Skin of body (tissue), 3 donors: ENCODE measurements at places on chromosomes 11 and 22.

DNA sequence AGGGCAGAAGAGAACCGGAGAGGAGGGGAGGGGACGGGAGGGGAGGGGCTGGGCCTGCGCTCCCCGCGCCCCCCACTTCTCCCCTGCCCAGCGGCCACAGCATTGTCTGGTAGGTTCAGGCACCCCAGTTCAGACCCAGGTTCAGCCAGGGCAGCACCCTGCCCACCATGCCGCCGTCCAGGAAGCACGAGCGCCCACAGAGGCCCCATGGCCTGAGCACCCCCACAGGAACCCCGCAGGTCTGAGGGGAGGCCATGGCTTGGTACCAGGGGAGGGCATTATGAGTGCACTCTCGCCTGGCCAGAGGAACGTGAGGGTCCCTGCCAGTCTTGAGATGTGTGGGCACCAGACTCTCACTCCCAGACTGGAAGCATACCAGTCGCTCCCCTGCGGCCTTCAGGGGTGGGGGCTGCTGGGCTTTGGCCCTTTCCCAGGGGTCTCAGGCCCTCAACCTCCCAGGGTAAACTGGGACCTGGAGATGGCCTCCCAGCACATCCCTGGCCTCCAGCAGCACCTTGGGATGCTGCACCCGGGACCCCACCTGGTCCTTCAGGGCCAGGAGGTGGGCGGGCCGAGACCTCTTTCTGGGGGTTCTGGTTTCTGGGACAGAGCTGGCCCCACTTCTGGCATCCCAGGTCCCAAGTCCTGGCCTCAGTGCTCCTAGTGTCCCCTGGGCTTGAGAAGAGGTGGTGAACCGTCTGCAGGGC lies 597 bp upstream of the PLXNB2 start:
- no peak for DNase-seq

DNA sequence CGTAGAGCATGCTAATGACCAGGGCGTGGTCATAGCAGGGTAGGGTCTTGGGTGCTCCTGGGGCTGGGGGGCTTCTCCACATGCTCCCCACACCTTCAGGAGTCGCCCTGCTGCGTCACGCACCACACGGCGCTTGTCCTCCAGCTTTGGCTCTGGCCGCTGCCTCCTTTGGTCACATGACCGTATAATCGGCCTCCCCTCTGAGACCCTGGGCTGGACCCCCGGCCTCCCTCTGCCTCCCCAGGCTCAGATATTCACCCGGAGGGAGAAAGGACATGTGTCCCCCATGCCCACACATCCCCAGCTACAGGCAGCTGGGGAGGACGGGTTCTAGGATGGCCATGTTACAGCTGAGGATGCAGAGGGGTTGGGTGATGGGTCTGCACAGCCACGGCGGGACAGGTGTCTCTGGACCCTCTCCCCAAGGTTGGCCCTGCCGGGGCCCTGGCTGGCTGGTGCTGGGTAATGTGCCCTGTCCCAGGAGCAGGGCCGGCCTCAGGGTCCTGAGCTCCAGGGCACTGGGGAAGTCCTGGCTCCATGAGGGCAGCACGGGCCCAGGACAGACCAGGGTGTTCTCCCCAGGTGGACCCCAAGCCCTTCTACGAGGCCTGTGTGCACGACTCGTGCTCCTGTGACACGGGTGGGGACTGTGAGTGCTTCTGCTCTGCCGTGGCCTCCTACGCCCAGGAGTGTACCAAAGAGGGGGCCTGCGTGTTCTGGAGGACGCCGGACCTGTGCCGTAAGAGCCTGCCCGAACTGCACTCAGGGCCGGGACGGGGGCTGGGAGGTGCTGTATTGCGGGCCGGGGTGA lies 14.5 kb downstream of the MUC2 start:
- DNase-seq: no peak

- DNase-seq: no peak
Measured at GRCh38 chr11:66857234-66857926, 516 bp downstream of the LRFN4 start.

GRCh38 chr22:48949375-48950149 lies 878.1 kb downstream of the BRD1 start:
- DNase-seq: no peak

DNA sequence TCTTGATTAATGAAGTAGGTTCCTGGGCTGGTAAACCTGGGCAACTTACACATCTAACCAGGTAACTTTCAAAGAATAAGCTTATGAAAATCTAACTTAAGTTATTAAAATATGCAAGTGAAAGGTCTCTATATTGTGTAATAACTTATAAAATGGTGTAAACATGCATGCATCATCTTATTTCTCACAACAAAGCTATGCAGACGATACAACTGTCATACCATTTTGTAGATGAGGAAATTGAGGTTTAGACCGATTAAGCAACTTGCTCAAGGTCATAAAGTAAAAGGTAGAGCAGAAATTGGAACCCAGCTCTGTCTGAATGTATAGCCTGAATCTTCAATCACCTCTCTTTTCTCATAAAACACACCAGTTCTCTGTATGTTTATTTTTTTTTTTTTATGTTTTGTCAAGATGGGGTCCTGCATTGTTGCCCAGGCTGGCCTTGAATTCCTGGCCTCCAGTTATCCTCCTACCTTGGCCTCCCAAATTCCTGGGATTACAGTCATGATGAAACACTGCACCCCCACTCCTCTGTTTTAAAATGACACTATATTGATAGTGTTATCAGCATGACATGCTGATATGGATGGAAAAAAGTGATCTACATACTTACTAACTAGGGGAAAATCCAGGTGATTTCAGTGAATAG lies 109.6 kb downstream of the SGSM3 start:
- no peak for DNase-seq

DNA sequence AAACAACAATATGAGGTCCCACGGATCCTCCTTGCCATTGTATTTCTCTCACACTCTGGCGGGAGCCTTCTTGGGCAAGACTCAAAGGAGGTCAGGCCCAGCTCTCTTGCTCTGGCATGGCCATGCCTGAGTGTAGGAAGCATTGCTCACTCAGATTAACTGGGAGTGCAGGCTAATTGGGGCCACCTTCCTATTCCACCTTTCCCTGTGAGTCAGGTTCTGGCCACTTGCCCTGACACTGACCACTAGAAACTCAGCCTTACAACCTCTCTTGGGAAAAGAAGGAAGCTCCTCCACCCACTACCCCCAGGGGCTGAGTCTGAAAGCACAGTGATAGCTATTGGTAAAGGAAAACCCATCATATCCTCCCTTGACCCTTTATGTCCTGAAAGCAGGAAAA lies 121.8 kb upstream of the NTM start:
- no peak for DNase-seq

- no peak for DNase-seq
Measured at GRCh38 chr22:25747245-25747944, 5.4 kb downstream of the MYO18B start.

DNA sequence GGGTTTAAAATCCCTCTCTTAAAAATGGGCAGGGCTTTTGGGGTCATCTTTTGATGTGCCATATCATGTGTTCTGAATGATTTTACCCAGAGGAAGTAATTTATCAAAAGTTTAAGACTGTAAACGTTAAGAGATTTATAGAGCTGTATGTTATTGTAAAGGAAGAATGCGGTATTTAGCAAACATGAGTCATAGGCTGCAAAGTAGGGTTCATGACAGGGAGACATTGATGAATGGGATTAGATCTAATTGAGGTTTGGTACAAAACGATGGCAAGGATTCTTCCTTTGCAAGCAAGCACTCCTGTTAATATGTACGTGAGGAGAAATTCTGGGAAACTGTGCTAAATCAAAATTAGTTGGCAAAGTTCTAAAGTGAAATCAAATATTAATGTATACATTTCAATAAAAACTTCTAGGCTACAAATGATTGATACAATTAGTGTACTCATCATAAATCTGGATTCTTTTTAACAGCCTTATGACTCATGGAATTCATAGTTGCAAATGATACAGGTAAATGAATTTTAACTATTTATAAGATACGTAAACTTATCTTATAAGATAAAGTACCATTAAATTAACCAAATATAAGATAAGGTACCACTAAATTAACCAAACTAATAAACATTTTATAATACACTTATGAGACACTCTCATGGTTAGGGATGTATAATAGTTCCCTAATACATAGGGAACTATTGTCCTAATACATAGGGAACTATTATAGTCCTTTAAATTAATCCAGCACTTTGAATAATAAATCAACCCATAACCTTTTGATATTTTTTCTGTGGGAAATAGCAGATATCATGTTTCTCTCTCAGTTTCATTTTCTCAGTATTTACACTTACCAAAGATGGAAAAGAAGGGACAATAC lies 58.4 kb downstream of the KIF18A start:
- DNase-seq: no peak

- no peak for DNase-seq
Measured at GRCh38 chr11:12408156-12408770, 30.9 kb downstream of the PARVA start.

DNA sequence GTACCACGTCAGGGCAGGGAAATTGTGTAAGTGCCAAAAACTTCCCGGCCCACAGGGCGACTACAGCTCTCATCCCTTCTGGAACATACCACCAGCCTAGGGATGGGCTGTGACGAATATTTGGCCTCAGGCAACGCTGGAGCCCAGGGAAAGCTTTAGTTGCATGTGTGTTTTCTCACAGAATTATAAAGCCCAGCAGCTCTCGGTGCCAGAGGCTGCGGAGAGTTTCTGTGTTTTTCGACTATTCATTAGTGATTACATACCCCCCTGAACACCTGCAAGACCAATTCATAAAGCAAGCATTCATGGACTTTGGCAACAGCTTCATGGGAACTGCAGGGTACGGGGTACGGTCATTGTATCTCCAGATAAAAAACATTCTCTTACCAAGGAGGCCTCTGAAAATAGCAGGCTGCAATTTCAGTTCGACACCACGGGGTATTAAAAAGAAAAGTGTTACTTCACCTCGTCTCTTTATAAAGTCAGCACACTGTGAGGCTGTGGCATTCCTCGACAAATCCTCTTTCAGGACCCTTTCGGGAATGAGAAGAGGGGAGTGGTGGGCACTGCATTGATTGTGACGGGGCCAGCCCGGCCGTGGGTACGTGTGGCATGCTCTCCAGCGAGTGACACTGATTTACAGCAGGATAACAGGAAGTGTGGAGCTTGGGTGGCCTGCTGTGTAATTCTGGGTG lies 243.6 kb upstream of the SORL1-AS1 start:
- DNase-seq: no peak

DNA sequence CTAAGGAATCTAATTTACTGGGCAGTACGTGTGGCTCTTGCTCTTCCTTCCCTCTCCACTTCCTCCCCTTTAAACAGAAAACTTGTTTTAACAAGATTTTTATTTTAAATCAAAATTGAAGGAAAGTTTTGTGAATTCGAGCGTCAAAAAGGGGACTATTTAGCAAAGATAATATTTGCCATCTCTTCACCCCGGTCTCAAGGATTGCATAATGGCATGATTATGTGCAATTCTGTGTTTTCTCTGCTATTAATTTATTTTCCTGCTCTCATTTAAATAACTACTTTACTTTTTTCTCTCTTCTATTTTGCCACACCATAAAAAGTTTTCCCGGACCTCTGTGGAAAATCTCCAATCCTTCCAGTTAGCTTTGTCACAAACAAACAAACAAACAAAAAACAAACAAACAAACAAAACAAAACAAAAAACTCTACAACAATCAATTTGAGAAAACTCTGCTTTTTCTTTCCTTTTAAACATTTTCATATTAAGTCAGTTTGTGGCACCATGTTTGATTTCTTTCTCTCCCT lies 10.2 kb upstream of the PAX6 start:
- DNase-seq: no peak

DNA sequence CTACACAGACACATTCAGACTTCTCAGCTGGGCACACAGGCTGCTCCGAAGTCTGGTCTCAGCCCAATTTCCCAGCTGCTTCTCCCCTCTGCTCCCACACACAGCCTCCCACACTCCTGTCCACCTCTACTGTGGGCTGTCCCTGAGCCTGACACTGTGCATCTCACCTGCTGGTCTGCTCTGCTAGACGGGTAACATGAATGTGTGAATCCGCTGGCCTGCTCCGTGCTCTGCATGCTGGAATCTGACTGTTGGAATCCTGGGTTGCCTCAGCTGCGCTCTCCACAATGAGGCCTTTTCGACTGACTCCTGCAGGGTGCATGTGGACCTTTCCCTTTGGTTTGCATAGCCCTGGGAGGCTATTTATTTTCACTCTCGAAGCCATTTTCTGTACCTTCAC lies 489.5 kb upstream of the B3GAT1 start:
- no peak for DNase-seq

DNA sequence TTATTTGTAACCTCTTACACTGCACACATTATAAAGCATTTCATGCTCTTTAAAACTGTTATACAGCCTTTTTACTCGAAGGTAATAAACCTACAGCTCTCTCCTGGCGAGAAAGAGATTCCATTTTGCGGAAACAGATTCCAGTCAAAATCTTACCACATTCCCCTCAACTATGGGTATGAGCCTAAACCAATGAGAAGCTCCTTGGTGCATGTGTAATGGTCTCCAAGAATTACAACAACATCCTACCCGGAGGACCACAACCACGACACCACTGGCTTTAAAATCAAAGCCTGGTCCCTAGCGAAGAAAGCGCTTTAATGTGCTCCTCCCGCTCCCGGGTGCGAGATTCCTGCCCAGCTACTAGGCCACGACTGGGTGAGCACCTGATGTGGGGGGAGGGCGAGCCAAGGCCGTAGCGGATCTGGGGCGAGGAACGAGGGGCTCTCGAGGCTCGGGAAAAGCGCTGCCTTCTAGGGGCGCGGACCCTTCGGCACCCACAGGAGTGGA lies 821 bp downstream of the CELF1 start:
- no peak for DNase-seq

DNA sequence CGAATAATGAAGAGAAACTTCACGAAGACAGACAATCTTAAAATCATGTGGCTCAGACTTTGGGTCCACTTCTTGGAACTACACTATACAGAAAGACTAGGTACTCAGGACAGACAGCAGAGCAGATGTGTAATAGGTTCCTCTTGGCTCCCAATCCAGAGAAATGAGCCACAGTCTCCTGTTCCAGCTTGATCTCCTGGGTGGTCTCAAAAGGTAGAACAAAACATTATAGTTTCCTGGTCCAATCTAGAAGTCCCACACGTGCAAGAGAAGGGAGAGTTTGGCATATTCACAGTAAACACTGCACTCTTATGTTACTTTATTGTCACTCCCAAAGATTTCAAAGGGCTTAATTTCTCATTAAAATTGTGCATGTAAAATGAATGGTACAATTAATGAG lies 134.5 kb upstream of the FIBIN start:
- DNase-seq: no peak

GRCh38 chr11:122799406-122800105 lies 38.7 kb upstream of the CRTAM start:
- no peak for DNase-seq

- no peak for DNase-seq
Measured at GRCh38 chr11:11528986-11529385, 92.8 kb downstream of the GALNT18 start.

- peak; percentile 37 for DNase-seq
Measured at GRCh38 chr11:103806130-103806895, 230.1 kb upstream of the DDI1 start.

- DNase-seq: no peak
Measured at GRCh38 chr11:98365190-98365589, 655.6 kb upstream of the CNTN5 start.

GRCh38 chr11:131694526-131695424 lies 324.4 kb downstream of the NTM start:
- peak; percentile 45 for DNase-seq
